Stimulated activated naive CD8-positive, alpha-beta T cell treated with anti-CD3 and anti-CD28 coated beads, Interleukin-15, Interleukin-2, amounts not matched to agents 100 U/mL and 50 U/mL, for 24 hours (primary cell): ENCODE measurements at places on chromosomes 2 and 18.

DNA sequence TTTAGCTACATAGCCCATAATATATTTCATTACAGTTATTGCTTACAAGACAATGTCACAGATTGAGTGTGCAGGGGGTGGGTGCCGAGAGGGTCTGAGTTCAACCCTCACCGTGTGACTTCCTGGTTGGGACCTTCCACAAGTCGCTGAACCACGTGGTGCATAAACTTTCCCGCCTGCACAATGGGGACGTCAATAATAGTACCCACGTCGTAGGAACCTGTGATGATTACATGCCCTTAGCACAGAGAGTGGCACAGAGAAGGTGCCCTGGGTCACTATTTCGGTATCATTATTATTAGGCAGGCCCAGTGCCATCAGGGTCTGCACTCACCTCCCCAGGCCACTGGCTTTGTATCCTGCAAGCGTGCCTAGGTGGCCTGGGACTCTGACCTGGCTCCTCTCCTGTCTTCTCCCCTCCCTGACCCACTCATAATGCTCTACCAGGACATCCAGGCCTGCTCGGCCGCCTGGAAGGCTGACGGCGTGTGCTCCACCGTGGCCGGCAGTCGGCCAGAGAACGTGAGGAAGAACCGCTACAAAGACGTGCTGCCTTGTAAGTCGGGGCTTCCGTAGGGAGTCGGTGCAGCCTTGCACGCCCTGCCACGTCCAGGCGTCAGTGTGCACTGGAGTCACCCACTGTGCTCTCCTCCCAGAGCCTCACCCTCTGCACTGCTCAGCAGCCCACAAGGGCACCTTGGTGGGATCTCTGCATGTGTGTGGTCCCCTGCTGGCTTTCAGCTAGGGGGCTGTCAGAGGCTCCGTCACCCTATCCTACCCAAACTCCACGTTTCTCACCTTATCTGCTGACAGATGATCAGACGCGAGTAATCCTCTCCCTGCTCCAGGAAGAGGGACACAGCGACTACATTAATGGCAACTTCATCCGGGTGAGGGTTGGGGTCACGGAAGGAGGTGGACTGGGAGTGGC lies 2.8 kb downstream of the PTPN18 start:
- no peak for DNase-seq

DNA sequence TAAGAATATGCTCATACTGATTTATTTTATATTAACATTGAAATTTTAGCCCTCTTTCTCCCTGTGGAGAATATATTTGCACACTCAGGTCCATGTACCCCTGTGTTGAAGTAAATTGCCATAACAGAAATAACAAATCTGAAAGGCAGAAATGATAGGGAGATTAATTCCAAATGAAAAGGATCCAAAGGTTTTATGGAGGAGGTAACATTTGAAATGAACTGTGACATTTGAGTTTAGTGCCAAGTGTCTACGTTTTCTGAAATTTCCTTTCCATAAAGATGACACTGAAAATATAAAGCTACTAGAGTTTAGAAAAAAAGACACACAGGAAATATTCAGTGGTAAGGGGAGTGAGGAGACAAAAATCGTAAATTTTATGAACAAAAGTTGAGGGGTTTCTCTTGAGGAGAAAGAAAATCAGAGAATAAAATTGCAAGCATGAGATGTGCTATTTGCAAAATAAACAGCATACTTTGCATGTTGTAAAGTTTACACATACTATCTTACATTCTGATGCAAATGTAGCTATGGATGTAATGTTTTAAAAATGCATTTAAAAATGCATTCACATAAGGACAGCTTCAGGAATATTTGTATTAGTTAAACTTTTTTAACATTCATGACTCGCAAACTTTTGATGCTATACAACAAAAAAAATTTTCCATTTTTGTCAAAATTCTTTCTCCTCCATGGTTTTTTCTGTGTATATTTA lies 69.5 kb downstream of the BAZ2B start:
- no peak for DNase-seq

GRCh38 chr2:25543939-25544338 lies 129.4 kb downstream of the DTNB start:
- DNase-seq, result no peak

DNA sequence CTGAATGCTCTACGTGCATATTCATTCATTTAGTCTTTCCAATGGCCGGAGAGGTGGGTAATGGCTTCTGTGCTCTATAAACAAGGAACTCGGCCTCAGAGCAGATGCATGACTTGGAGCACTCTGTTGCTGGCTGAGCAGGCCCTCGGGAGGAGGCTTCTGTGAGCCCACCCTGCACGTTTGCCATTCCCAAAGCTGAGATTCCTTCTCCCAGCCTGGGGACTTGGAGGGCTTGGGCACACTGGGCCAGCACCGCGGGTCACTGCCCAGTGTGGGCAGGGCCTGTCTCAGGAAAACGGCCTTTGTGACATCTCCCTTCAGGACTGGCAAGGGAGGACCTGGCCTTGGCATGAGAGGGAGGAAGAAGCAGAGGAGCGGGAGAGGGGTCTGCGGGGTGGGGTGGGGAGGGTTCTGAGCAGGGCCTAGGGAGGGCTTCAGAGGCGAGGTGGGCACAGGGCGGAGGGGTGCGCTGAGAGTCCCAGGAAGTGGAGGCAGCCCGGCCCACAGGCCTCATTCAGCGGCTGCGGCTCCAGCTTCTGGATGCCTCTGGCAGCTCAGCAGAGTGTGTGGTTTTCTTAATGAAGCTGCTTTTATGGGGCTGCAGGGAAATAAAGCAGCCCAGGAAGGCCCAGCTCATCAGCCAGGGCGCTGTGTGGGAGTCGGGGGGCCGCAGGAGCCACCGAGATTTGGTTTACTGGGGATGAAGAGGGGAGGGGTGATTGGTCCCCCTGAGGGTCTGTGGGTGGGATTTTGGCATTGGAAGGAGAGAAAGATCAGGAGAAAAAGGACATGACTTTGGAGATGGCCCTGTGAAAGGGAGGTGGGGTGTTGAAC lies 51.7 kb upstream of the OTOF start:
- no peak for DNase-seq

DNA sequence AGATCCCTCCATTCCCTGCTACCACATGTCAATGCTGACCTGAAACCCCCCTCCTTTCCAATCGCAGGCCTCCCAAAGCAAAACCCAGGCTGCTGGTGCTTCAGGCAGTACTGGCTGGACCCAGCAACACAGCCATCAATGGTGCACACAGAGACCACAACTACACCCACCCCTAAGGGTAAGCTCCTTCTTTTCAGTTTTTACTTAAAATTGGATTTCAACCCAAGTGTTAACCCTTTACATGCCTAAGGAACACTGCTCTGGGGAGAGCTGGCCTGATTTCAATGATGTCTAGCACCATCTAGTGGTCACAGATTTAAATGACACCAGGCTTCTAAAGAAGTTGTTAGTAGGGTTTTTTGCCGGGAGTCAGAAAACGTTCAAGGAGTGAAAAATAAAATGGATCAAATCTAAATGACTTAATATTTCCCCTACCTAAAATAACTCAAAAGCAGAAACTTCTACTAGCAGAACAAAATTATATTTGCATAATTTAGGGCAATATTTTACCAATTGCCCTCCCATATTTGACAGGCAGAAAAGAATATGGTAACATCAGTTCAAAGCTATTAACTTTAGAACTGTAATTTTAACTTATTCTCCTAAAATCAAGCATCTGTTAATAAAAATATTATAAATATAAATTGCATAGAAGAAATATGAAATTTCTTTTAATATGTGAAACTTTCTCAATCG lies 24.6 kb downstream of the FECH start:
- DNase-seq, result no peak
